Cardiac muscle cell (in vitro differentiated cells and primary cell): ENCODE measurements at places on chromosomes 3 and 15. TPM values are rescaled to one million over a fixed set of nuclear protein-coding genes. Genes with fewer than 3 reads are reported as not detected.

GRCh38 chr3:70824773-70825172, 512.3 kb upstream of the MDFIC2 start:
- H3K4me1 ChIP-seq = no peaks in the 10 kb centered on the region
- H3K4me3 ChIP-seq = no peak overlapping the region
- no peak overlapping the region for H3K27ac ChIP-seq
- no peaks in the 10 kb centered on the region for H3K36me3 ChIP-seq

- peak; percentile 19 for DNase-seq
- H3K4me1 ChIP-seq = no peaks in the 10 kb centered on the region
- no peak overlapping the region for H3K27ac ChIP-seq
- no peak overlapping the region for H3K4me3 ChIP-seq
- no peaks in the 10 kb centered on the region for H3K36me3 ChIP-seq
- no peaks in the 10 kb centered on the region for H3K27me3 ChIP-seq
These were observed 57.6 kb upstream of the SLCO2A1 start for GRCh38 chr3:134087060-134087974.

DNA sequence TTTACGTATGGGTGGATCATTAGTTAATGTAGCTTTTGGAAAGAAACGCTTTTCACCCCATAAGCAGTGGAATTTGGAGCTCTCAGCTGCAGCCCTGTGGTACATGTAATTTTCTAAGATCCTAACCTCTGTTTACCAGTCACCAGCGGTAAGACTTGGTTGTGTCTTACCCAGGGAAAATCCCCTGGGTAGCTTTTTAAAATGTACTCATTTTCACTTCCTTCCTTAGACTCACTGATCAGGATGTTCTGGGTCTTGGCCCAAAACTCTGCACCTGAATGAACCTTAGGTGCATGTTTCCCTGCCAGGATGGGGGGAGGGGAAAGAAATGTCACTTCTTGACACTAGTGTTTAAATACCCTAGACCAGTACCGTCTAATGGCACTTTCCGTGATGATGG, 605.2 kb downstream of the MAGI1 start:
- H3K27ac ChIP-seq = no peak overlapping the region
- no peaks in the 10 kb centered on the region for H3K27me3 ChIP-seq
- peaks cover 20% of the 10 kb centered on the region for H3K36me3 ChIP-seq
- DNase-seq = no peak
- no peak overlapping the region for H3K4me3 ChIP-seq

GRCh38 chr3:122916580-122916979, 111.0 kb downstream of the SEMA5B start:
- H3K27ac ChIP-seq = no peak overlapping the region
- no peaks in the 10 kb centered on the region for H3K4me1 ChIP-seq
- no peak overlapping the region for H3K4me3 ChIP-seq
- H3K27me3 ChIP-seq = peaks cover 10% of the 10 kb centered on the region
- no peak for DNase-seq

DNA sequence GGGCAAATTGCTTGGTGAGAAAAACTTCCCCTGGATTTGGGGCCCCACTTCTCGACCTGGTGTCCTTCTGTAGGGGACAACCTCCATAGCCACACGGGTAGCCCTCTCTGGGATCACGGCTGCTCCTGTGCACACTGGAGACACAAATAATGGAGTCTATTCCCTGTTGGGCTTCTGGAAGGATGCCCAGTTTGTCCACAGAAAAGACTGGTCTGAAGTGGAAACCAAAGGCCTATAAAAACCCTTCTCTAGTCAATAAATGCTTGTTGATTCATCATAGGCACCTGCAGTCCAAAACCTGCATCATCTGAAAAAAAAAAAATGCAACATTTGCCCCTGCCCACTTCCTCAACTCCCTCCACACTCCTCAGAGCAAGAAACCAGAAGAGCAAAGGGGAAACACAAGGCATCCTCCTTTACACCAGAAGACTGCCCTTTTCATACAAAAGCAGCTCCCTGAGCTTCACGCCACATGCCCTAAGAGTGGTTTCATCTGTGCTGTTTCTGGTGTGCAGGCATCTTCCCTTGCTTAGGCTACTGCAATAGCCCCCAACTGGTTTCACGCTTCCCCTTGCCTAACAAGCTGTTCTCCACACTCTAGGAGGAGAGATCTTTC, 36.3 kb downstream of the SRGAP3 start:
- DNase-seq = no peak
- H3K4me3 ChIP-seq = no peak overlapping the region
- no peaks in the 10 kb centered on the region for H3K4me1 ChIP-seq
- no peaks in the 10 kb centered on the region for H3K27me3 ChIP-seq

GRCh38 chr15:89371228-89372044, 36.8 kb upstream of the POLG start:
- peaks cover 100% of the 10 kb centered on the region for H3K27me3 ChIP-seq
- no peaks in the 10 kb centered on the region for H3K36me3 ChIP-seq
- DNase-seq = peak; percentile 15
- H3K27ac ChIP-seq = no peak overlapping the region
- H3K4me1 ChIP-seq = no peaks in the 10 kb centered on the region
- no peak overlapping the region for H3K4me3 ChIP-seq

GRCh38 chr3:12334786-12335185, 45.9 kb downstream of the PPARG start:
- no peaks in the 10 kb centered on the region for H3K27me3 ChIP-seq
- H3K27ac ChIP-seq = no peak overlapping the region
- H3K4me1 ChIP-seq = no peaks in the 10 kb centered on the region

- no peak for DNase-seq
- H3K4me3 ChIP-seq = no peak overlapping the region
- H3K27me3 ChIP-seq = no peaks in the 10 kb centered on the region
- H3K4me1 ChIP-seq = peaks cover 6% of the 10 kb centered on the region
- no peak overlapping the region for H3K27ac ChIP-seq
These were observed 30.7 kb upstream of the USP3 start for GRCh38 chr15:63473749-63473998.

DNA sequence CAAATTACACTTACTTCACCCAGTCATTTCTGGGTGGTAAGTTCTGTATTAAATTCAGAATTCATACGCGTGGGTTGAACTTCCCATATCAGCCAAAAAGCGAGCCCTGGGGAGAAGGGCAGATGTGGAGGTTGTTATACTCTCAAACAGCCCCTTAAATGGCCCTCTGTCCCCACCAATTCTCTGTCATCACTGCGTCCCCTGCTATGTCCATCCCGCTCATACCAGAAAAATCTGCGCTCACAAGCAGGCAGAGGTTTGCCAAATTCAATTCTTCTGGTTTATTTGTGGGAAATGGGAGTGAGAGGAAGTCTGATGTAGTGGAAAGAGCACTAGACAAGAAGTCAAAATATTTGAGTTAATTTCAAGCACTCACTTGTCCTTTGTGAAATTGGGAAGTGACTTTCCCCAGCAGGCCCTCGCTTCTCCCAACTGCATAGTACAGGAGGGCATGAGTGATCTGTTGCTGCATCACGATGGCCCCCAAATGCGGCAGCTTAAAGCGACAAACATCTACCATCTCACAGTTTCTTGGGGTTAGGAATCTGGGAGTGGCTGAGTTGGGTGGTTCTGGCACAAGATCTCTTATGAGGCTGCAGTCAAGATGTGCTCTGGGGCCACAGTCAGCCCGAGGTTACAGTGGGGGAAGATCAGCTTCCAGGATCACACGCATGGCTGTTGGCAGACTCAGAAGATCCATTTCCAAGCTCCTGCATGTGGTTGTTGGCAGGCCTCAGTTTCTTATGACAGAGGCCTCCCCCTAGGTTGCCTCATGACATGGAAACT, 67.7 kb downstream of the CPN2 start:
- no peak overlapping the region for H3K4me3 ChIP-seq
- no peaks in the 10 kb centered on the region for H3K4me1 ChIP-seq
- H3K27ac ChIP-seq = no peak overlapping the region
- no peak for DNase-seq
- peaks cover 10% of the 10 kb centered on the region for H3K27me3 ChIP-seq

DNA sequence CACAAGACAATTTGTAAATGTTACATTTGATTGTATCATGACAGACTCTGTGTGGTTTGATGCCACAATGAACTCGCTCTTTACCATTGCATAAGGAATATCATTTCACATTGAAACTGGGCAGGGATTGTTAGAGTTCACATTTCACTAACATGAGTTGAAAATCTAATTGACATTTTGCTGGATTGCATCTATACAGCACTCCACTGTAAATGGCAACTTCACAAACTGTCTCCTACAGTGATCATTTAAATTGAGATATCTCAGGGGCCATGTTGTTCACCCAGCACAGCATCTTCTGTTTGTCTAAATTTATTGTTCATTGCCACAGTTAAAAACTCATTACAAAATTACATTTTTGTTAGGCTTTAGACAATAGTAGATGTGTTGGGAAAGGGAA, 499.4 kb downstream of the GBE1 start:
- H3K36me3 ChIP-seq = no peaks in the 10 kb centered on the region
- H3K4me3 ChIP-seq = no peak overlapping the region
- no peaks in the 10 kb centered on the region for H3K27me3 ChIP-seq
- no peak for DNase-seq
- H3K4me1 ChIP-seq = no peaks in the 10 kb centered on the region
- no peak overlapping the region for H3K27ac ChIP-seq

ILDR1 gene
- 0.30 TPM in 1 of 2 replicates, not detected in the other for total RNA-seq

HEG1 gene
- 16.5 and 42.7 TPM in 2 replicates for total RNA-seq

ZXDC gene
- total RNA-seq = 34.3 and 56.3 TPM in 2 replicates

MESP1 gene
- total RNA-seq = 1.9 and 5.3 TPM in 2 replicates

COL8A1 gene
- total RNA-seq = 1.5 and 6.9 TPM in 2 replicates
